Kidney capillary endothelial cell (primary cell): ENCODE measurements at places on chromosomes 6 and 20.

GRCh38 chr20:56711018-56711417 lies 81.9 kb downstream of the TFAP2C start:
- DNase-seq, result no peak

GRCh38 chr6:37891072-37891471 lies 71.5 kb downstream of the ZFAND3 start:
- DNase-seq, result no peak

- peak; percentile 66 for DNase-seq
These were observed 40.3 kb upstream of the SIM1 start for GRCh38 chr6:100504786-100505737.

DNA sequence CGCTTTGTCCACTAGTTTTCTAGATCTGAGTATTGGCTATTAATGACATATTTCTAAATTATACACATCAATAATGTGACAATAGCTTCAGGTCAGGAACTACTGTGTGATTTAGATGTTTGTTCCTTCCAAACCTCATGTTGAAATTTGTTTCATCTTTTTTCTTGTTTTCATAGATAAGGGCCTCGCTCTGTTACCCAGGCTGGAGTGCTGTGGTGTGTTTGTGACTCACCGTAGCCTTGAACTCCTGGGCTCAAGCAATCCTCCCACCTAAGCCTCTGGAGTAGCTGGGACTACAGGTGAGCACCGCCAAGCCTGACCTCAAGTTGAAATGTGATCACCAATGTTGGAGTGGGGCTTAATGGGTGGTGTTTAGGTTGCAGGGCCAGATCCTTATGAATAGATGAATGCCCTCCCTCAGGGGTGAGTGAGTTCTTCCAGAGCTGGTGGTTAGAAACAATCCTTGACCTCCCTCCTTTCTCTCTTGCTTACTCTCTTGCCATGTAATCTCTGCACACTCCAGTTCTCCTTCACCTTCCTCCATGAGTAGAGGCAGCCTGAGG lies 5.9 kb upstream of the NQO2 start:
- DNase-seq, result no peak

- peak; percentile 63 for DNase-seq
These were observed 45.9 kb downstream of the RIPOR3 start for GRCh38 chr20:50645253-50646068.

- no peak for DNase-seq
These were observed 152.7 kb downstream of the ANKRD60 start for GRCh38 chr20:58075586-58076345.

- DNase-seq, result no peak
These were observed 46.1 kb upstream of the DSN1 start for GRCh38 chr20:36819659-36820058.

- DNase-seq, result no peak
These were observed 62.8 kb upstream of the SDHAF4 start for GRCh38 chr6:70503813-70504465.

DNA sequence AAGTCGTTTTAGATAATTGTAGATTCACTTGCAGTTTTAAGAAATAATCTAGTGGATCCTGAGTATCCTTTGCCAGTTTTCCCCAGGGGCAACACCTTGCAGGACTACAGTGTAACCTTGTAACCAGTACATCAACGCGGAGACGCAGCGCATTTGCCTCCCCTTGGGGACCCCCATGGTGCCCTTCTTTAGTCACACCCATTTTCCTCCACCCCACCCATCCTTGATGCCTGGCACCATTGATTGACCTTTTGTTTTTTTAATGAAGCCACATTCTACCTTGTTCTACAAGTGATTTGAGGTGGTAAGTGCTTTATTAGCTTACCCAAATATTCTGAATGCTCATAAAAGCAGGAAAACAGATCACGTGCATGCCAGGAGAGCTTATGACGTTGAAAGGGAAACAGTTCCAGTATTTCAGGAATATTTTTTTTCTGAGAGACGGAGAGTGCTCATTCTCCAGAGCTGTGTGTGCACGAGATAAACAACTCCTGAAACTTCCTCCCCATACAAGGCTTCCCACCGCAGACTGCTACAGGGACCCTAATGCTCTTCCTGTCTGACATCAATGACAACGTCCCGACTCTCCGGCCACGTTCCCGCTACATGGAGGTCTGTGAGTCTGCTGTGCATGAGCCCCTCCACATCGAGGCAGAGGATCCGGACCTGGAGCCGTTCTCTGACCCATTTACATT lies 35.7 kb downstream of the CDH26 start:
- no peak for DNase-seq

DNA sequence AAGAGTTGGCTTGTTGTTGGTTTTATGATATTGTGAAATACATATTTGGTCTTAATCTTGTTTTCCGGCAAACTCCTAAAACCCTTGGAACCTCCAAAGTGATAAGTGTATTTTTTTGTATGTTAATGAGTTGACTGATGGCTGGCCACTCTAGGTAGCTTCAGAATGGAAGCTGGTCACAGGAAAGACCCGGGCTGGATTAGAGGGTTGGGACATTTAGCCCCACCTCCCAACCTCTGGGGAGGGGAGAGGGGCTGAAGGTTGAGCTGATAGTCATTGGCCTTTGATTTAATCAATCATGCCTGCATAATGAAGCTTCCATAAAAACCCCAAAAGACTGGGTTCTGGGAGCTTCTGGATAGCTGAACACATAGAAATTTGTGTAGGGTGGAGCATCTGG lies 42.7 kb downstream of the SASH1 start:
- DNase-seq, result no peak

DNA sequence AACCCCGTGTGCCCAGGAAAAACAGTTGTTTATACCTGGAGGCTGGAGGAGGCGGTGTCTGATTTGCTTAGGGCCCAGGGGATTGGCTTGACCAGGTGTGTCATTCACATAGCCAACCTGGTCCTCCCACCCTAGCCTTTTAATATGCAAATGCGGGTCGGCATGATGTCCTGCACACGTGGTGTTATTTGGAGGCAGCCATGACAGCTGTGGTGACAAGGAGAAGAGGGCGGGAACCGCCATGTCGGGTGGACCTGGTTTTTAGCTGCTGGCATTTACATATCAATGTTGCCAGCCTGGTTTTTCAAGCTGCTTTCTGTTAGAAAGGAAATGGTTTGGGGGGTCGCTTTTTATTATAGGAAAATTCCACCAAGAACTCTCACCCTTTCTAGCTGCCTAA lies 291.4 kb upstream of the QKI start:
- no peak for DNase-seq

- no peak for DNase-seq
These were observed 69.1 kb downstream of the RNF217 start for GRCh38 chr6:125031385-125031784.

DNA sequence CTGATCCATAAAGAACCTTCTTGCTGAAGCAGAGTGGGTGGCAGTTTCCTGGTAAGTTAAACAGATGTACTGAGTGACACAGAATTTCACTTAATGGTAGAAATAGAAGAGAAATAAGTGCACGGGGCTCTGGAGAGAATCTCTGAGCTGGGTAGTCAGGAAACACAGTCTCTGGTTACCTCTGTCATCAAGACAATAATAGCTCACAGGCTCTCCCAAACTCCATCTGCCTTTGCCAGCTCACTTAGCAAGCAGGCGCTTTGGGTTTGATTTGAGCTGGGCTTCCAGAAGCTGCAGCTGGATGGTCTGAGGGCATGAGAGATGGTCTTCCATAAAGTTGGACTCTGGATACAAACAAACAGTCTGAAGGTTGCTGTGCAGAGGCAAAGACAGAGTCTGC lies 39.6 kb upstream of the PRSS35 start:
- DNase-seq, result no peak

GRCh38 chr6:147201885-147202515 lies 2.2 kb upstream of the STXBP5 start:
- peak; percentile 31 for DNase-seq

DNA sequence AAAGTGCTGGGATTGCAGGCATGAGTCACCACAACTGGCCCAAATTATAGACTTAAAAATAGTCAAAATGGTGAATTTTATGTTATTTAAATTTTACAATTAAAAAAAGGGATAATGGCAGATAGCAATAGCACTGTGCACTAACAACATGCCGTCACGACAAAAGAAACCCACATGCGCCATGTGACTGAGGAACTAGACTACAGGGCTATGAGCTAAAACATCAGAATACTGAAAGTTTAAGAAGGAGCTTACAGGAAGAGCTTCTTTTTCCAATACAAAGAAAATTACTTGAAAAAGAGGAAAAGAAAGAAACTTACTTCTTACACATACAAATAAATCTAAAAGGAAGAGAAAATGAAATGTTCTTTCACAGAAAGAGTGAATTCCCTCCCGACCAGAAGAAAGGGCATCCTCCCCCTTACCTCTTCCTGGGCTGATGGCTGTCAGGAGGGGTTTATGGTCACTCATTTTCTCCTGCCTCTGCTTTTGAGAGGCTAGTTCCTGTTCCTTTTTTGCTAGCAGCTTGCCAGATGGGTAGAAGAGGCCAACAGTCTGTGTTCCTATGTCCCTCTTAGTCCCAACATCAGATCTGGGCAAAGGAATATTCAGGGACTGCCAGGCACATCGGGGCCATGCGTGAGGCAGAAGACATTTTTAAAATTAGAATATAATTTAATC lies 54.5 kb downstream of the DZANK1 start:
- DNase-seq, result no peak

GRCh38 chr6:34556031-34556471 lies at the start of gene SPDEF:
Gene SPDEF, minus strand, starts transcription at chr6:34556329. Its CDS starts 11,874 bp downstream, at chr6:34544455.
- no peak for DNase-seq

GRCh38 chr6:144284478-144284782 lies 705 bp upstream of the UTRN start:
- DNase-seq, result no peak

DNA sequence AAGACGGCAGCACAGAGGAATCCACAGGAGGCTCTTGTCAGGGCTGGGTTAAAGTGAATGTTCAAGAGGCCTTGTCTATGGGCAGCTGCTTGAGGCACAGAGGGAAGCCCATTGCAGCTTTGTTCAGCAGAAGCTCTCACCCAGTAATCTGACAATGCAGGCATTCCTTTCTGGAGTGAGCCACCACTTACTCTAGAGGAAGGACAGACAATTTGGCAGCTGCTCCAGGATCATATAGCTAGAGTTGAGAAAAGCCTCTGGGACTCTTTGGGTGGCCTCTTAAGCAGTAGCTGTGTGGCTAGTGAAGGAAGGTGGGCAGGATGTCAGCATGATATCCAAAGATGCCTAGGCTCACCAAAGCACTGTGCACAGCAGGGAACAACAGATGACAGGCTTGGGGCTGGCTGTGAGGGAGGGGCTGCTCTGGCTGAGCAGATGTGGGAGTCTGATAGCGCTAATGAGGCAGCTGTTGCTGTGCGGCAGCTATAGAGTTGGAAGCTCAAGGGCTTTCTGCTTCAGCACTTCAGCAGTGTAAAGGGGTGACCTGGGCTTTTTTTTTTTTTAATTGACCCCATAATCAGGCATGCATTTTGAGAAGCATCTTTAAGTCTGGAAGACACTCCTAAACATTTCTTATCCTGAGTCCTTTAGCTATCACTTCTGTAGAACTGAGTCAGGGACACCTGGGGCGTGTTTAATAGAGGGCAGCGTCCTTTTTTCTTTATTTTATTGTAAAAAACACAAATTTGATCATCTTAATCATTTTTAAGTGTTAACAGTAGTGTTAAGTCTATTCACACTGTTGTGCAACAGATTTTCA lies 27.2 kb downstream of the CMTR1 start:
- DNase-seq, result no peak

DNA sequence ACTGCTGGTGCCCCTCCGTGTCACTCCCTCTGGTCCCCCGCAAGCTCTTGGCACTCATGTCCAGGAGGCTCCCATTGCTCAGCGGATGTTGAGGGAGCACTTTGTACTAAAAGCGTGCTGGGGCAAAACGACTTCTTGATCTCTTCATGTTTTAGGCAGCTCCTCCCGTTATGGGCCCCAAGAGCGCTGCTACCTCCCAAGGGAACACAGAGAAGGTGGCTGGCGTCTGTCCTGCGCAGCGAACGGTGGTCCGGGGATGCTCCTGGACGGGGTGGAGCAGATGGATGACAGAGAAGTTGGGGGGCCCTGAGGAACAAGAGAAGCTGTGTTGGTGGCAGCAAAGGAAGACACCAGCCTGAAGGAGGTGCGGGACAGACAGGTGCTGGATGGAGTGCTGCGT lies 99.8 kb downstream of the TMEM242 start:
- no peak for DNase-seq

- peak; percentile 55 for DNase-seq
These were observed 104.6 kb upstream of the EXOC2 start for GRCh38 chr6:797479-798077.

DNA sequence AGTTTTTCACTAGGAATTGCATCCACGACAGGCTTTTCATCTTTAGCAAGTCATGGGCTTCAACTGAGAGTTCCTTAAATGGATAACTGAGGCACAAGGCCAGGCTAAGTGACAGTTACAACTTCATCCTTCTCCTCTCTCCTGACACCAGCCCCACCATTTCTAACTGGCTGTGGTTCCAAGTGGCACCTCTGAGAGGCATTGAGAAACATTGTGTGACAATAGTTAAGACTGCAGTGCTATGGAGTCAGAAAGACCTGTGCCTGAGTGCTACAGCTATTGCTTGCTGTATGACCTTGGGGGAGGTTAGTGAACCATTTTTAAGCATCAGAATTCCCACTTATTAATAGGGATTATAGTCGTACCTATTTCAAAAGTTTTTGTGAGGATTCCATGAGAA lies 26.2 kb upstream of the MLIP start:
- DNase-seq, result no peak

DNA sequence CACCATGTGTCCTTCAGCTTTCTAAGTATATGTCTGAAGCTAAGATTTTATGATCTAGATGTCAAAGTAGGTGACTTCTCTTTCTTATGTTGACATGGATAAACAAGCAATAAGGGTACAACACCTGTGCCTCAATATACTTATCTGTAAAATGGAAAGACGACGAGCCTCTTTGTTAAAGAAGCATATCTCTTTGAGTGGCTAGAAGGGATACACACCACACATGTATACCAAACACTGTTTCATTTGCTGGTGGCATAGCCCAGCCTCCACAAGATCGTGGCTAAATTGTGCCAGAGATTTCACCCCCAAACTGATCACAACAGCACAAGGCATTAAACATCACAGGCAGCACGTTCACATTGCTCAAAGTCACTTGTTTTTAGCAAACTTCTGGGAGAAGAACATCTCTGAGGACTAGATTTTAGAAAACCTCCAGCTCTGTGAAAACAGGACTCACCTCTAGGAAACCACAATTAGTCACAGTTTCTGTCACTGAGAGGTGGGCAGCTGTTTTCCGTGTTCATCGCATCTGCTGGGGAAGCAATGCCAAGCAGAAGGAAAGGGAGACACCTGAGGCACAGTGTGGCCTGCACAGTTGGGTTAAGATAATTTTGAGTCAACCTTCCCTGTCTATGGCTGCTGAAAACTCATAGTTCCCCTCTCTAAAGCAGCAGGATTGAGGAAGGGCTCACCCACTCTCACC lies 263.0 kb upstream of the PLCB4 start:
- no peak for DNase-seq
